ENCODE measurements at places on chromosomes 5 and 9.

DNA sequence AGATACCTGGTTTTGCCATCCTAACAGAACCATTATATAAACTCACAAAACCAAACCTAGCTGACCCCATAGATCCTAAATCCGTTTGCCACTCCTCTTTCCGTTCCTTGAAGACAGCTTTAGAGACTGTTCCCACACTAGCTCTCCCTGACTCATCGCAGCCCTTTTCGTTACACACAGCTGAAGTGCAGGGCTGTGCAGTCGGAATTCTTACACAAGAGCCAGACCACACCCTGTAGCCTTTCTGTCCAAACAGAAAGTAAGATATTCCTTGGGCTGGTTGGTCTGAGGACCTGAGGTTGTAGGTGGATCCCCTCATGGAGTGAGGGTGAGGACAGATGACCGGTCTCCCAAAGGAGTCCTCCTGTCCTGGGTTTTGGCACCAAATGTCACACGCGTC, 56.7 kb upstream of the NAA35 start:
- no peak for DNase-seq

DNA sequence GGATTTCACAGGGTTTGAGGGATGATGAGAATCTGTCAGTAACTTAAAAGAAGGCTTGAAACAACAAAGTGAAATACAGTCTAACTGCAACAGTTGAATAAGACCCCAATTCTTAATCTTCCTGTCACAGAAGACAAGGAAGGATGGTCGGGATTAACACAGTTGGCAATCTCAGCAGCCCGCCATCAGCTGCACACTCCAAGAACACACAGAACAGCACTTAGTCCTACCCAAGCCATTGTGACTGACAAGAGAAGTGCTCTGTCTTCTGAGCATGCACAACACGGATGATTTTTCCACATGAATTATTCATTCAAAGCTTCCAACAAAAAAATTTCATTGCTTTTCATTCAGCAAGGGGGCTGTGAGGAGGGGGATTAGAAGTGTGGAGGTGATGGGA, 576.1 kb downstream of the TLE4 start:
- DNase-seq, result no peak

DNA sequence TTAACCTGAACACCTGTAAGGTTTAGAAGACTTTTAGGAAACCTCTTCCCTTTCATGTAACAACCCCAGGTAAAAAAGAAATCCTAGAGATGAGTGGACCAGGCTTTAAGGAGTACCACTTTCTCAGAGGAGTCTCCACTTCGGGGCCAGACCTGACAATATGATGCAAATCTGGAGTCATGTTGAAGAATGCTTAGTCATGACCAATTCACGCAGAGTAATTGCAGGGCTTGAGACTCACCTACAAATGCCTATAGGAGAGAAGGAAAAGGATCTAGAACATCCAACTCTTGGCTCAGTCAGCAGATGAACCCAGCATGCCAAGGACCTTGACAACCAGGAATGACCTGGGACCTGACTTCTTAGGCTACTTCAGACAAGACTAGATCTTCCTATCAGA, 235.4 kb downstream of the DOCK8 start:
- DNase-seq, result no peak

DNA sequence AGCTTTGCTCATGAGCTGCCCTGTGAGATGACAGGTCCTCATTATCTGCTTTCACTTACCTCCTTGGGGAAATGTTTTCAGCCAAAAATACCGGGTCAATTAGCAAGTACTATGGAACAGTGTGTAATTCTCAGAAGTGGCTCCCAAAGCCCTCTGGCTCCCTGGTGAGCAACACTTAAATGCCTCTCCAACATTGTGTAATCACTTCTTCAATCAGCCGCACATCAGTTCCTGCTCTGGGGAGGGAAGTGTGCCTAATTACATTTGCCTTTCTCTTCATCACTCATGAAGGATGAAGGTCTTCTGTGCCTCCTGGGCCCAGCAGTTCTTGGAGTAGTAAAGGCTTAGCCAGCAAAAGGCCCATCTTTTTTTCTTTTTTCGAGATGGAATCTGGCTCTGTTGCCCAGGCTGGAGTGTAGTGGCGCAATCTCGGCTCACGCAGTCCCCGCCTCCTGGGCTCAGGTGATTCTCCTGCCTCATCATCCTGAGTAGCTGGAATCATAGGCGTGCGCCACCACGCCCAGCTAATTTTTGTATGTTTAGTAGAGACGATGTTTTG, 23.1 kb downstream of the NIM1K start:
- DNase-seq, result no peak

- no peak for DNase-seq
Measured at GRCh38 chr5:169767938-169768337, 130.9 kb downstream of the DOCK2 start.

- DNase-seq, result no peak
Measured at GRCh38 chr9:4573634-4574389, 83.5 kb downstream of the SLC1A1 start.

GRCh38 chr5:135488727-135489465, 36.7 kb upstream of the TIFAB start:
- no peak for DNase-seq

DNA sequence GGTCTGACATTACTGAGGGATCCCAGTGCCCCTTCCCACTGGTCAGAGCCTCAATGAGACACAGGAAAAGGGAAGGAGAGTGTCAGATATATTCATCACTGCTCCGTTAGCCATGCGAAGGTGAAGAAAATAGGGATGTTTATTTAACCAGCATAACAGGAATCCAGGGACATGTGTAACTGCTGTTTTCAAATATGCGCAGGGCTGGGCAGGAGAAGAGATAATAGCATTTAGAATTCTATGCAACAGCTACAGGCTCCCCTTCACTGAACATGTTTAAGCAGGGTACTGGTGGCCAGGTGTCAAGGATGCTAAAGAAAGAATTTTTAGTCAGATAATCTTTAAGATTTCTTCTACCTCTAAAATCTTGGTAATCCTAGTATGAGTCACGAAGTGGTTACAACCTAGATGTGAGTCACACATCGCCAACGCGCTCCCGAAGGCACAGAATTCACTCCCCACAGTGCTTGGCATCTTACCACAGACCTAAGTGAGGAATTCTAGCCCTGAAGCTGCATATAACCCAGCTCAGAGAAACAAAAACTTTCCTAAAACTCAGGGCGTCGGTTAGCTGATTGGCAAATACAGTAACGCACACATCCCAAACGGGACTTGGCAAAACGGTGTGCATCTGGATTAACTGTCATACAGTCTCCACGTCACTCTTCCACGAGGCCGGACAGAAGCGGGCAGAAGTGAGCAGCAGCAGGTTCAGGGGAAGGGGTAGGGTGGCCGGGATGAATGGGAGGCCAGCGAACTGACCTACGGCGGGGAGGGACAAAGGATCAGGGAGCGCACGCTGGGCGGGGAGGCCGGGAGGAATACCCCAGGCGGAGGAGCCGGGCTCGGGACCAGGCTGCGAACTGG, 1.1 kb downstream of the CTNNAL1 start:
- peak; percentile 55 for DNase-seq

- DNase-seq, result no peak
Measured at GRCh38 chr5:123868267-123868666, 356.3 kb downstream of the CSNK1G3 start.

DNA sequence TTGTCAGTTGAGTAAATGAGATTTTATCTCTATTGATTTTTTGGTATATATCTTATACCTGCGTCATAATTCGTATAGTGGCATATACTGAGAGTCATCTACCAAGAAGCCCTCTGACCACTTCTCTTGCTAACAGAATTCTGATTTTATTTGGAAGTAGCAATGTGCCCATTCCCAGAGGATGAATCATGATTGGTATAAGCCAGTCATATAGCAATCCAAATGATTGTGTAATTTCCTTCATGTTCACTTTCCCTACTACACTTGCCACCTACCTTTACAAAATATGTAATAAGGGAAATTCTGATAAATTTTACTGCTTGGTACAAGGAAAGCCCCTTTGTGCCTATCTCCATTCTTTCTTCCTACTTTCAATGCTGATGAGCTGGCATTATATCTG, 16.1 kb upstream of the ZNF462 start:
- no peak for DNase-seq

DNA sequence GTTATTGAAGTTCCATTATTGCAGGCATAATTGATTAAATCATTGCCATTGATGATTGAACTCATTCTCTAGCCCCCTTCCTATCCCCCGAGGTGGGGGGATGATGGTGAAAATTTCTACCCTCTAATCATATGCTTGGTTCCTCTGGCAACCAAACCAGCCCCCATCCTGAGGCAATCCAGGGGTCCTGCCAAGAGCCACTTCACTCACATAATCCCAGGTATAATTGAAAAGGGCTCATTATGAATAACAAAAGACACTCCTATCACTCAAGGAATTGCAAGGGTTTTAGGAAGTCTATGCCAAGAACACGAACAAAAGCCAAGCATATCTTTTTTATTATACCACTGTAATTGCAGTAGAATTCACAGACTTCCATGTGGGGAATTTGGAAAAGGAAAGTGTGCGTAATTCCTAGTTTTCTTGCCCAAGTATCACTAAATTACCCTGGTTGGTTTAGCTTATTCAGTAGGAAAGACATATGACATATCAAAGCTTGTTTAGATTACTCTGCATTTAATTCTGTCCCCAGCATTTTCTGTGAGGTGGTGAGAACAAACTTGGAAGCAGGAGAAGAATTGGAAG, 130.7 kb upstream of the TAF11L2 start:
- no peak for DNase-seq

DNA sequence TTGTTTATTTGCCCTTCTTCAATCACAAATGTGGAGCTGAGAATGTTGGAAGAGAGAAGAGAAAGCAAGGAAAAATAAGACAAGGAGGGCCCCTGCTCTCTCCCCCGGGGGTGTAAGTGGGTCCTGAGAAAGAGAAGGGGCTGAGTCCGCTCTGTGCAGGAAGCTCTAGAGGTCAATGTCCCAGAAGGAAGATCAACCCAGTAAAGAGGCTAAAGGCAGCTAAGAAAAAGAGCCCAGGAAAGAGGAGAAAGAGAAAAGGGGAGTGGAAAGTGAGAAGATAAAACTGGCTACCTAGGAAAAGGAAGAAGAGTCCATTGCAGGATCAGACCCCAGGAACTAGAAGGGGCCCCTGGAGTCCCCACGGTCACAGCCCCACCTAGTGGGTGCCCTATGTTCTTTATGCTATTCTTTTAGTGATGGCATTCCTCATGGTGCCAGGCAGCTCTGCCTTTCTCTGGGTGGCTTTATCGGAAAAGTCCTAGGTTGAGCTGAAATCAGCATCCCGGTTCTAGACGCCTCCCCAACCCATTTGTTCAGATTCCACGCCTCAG, 583.4 kb downstream of the ACTL7B start:
- no peak for DNase-seq

Measured in GM06990 (cell line).